ENCODE measurements at places on chromosomes 6 and 20. TPM values are rescaled to one million over a fixed set of nuclear protein-coding genes. Genes with fewer than 3 reads are reported as not detected.

PTCRA gene
- total RNA-seq: not detected

DNA sequence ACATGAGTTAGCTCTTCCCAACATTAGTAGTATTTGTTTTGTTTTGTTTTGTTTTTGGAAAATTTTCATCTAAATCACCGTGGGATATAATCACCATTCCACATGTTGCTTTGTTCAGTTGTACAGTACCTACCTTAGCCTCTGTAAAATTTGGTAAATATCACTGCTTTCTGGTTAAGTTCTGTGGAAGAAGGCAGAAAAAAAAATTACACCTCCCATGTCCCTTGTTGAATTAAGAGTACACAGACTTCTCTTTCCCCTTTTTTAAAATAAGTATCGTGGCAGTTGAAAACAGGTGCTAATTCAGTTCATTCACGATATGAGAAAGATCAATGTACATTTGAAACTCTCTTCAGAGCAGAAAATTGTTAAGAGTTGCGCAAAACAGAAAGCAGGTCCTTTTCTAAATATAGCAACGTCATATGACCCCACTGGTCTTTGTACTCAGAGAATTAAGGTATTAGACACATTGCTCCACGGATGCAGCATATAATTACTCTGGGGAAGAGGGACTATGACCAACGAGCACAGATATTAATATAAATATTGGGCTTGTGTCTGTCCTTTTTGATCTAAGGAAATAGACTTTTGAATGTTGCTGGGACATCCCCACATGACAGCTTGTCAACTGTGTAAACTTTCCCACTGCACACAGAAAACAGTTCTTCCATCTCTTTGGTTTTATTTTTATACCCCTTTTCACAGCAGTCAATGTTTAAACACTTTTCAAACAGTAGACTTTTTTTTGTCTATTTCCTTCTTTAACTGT lies 58.6 kb upstream of the ZNF217 start:
- no peak for DNase-seq

OGFRL1 gene
- 15.9 TPM for total RNA-seq

DNA sequence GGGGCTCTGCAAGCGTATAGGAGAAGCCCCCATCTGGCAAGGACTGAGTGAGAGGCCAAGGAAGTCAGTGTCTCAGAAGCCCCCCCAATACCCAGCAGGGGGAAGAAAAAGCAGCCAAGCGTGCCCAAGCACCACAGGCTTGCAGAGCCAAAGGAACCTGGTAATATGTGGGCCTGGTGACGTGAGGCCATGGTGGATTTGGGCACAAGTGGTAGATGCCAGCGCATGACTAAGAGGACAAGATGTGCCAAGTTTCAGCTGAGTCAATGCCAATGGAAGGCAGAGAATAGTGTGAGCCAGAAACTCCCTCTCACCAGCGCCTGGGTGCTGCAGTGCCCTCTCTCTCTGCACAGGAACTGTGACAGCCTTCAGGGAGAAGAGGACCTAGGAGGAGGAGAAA lies 110.0 kb downstream of the QRSL1 start:
- DNase-seq: no peak

DNA sequence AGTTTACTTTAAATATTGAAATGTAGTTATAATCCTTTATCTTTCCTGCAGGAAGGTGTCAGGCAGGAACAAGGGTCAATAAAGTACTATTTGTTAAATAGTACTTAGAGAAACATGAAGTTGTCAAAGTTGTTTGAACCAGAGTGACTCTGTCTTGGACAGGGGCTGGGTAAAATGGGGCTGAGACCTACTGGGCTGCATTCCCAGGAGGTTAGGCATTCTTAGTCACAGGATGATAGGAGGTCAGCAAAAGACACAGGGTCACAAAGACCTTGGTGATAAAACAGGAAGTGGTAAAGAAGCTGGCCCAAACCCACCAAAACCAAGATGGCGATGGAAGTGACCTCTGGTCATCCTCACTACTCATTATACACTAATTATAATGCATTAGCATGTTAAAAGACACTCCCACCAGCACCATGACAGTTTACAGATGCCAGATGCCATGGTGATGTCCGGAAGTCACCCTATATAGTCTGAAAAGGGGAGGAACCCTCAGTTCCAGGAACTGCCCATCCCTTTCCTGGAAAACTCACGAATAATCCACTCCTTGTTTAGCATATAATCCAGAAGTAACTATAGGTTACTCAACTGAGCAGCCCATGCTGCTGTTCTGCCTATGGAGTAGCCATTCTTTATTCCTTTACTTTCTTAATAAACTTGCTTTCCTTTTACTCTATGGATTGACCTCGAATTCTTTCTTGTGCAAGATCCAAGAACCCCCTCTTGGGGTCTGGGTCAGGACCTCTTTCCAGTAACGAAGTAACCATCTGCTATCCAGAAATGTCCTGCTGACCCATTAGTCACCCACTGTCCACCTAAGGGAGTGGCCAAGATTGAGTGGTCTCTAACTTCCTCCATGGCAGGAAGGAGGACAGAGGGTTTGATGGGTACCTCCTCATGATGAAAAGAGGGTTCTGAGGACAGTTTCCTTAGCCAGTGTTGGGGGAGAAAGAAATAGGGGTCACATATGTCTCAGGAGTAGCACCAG lies 19.6 kb downstream of the SLC22A2 start:
- DNase-seq: no peak

DNA sequence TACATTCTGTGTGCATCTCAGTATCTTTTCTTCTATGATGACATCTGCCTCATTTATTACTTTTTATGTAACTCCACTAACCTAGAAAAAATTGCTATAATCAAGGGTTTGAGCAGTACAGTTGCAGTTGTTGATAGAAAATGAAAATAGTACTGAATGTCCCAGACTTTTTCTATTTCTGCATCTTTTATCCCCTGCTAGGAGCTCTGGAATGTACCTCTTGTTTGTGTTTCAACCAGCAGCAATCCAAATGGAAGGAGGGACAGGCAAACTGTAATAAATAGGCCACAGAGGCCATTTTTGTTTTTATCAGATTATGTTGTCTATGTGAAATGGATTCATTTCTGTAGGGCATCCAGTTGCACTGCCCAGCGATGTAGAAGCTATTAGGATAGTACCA lies 536.9 kb downstream of the KIF16B start:
- no peak for DNase-seq

- DNase-seq: no peak
Observed at GRCh38 chr6:34138191-34138590, 7.7 kb downstream of the GRM4 start.

DEK gene
- 113 TPM for total RNA-seq

DNA sequence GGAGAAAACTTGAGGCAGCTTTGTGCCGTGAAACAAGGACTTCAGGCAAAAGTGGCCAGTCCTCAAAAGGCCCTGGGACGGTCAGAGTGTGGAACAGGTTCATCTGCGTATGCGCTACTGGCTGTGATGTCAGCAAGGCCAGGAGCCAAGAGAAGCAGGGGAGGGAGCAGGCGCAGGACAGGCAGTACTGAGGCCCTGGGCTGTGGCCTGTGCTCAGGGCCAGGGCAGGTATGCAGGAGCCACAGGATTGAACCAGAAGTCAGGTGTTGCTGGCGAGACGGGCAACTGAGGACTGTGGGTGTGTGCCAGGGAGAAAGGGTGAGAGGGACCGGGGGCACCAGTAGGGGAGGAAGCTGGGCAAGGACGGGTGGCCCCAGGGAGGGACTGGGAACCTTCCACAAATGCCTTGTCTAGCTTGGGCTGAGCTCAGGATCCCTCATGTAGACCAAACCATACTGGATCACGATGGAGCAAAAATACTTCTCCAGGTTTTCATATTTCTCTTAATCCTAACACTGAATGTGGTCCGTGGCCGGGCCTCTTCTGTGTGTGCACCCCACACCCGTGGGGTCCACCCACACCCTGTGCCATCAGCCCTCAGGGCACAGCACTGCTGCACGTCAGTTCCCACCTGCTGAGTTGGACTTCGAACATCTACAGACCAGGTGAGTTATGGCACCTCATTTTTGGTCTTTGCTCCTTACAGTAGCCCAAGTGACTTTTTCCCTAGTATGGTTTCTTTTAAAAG lies 46.9 kb downstream of the GINS1 start:
- no peak for DNase-seq

TPD52L2 gene
- total RNA-seq: 115 TPM

DNA sequence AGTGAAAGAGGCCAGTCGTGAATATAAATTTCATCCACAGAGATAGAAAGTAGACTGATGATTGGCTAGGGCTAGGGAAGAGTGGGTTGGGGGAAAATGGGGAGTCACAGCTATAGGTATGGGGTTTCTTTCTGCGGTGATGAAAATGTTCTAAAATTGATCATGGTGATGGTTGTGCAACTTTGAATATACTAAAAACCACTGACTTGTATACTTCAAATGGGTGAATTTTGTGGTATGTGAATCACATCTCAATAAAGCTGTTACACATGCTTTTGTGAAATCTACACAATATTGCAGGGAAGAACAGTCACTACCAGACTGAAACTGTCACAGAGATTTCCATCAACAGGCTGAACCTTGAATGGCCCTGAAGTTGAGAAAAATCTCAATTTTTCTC lies 61.5 kb downstream of the LYRM4 start:
- no peak for DNase-seq

GRCh38 chr6:15369838-15370237 lies 124.0 kb downstream of the JARID2 start:
- no peak for DNase-seq

TCP11 gene
- 0.72 TPM for total RNA-seq

GRCh38 chr6:43621836-43622180 lies 7.3 kb downstream of the GTPBP2 start:
- no peak for DNase-seq

KCNQ5 gene
- 8.5 TPM for total RNA-seq

GRCh38 chr6:77123527-77123926 lies 339.8 kb downstream of the HTR1B start:
- no peak for DNase-seq

DNA sequence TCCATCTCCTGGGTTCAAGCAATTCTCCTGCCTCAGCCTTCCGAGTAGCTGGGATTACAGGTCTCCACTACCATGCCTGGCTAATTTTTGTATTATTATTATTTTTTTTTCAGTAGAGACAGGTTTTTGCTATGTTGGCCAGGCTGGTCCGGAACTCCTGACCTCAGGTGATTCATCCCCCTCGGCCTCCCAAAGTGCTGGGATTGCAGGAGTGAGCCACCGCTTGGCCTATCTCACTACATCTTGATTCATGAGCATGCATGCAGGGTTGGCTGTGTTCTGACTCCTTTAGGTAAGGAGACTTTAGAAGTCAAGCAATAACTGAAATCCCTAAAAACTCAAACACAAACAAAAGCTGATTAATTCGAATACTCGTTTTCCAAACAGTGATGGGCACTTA lies 80.9 kb downstream of the GJA1 start:
- no peak for DNase-seq

DNA sequence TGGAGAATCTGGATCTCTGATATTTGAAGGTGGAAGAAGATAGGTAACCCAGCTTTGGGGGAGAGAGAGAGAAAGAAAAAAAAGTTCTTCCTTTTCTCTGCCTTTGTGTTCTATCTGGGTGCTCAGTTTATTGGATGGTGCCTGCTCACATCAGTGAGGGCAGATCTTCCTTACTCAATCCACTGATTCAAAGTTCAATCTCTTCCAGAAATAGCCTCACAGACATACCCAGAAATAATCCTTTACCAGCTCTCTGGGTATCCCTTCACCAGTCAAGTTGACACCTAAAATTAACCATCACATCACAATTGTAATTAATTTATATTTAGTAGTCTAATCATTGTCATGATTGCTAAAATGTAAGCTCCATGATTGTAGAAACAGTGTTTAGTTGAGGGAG lies 189.1 kb downstream of the EPM2A start:
- DNase-seq: no peak

POU3F2 gene
- not detected for total RNA-seq

DNA sequence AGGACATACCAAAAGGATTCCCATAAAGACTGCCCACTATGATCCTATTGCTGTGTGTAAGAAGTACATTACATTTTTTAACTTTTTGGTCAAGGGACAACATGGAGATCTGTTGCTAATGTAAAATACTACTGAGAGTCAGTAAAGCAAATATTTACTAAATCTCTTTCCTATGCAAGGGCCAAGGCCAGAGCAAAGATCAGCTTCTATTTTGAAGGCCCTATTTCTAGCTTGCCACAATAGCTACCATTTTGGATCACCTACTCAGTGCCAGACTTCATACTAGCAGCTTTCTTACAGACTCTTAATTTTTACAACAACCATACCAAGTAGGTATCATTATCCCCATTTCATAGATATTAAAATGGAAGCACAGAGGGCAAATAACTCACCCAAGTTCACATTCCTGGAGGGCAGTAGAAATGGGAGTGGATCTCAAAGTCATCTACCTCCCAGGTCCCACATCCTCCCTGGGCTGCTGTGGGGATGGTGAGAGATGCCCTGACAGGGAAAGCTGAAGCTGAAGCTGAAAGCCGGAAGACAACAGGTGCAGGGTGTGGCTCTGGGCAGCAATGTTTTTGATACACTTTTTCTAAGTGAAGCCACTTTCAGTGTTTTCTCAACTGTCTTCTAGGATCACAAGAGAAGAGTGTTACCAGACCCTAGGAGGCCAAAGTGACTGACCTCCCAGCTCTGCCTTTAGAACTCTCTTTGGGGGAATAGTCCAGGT lies 321.2 kb downstream of the UBE3D start:
- DNase-seq: no peak

- DNase-seq: no peak
Observed at GRCh38 chr6:21450149-21450548, 143.4 kb upstream of the SOX4 start.

IRAK1BP1 gene
- 6.9 TPM for total RNA-seq

GRCh38 chr6:42366999-42367352 lies 84.8 kb downstream of the TRERF1 start:
- no peak for DNase-seq

- DNase-seq: peak; percentile 85
Observed at GRCh38 chr6:37565267-37566110, 65.8 kb upstream of the CCDC167 start.

Data from osteoblast (primary cell).